ENCODE measurements at places on chromosomes 2 and 18. TPM values are rescaled to one million over a fixed set of nuclear protein-coding genes. Genes with fewer than 3 reads are reported as not detected.

COLEC12 gene
- total RNA-seq = 2.3 TPM

KCNG2 gene
- total RNA-seq = not detected

GRCh38 chr2:220341014-220341413 lies 713.6 kb downstream of the SLC4A3 start:
- no peaks in the 10 kb centered on the region for H3K27me3 ChIP-seq
- no peaks in the 10 kb centered on the region for H3K36me3 ChIP-seq
- H3K4me3 ChIP-seq = no peak overlapping the region

DNA sequence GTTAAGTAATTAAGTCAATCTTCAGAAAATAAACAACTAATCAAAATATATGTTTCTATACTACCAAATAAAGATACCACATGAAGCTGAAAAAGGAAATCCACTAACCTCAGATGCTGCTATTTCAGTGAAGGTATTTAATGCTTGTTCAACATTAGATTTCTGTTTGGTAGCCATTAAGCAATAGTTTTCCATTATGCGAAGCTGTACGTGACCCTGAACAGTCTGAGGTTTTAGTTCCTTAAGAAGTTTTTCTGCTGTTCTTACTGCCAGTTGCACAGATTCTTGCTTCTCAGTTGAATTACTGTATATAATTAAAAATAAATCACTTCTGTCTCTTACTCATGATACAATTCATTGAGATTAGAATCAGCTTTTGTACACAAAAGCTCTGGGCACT lies 65.4 kb downstream of the TTC21B start:
- no peak overlapping the region for H3K27ac ChIP-seq
- no peaks in the 10 kb centered on the region for H3K4me1 ChIP-seq
- no peak for DNase-seq

DNA sequence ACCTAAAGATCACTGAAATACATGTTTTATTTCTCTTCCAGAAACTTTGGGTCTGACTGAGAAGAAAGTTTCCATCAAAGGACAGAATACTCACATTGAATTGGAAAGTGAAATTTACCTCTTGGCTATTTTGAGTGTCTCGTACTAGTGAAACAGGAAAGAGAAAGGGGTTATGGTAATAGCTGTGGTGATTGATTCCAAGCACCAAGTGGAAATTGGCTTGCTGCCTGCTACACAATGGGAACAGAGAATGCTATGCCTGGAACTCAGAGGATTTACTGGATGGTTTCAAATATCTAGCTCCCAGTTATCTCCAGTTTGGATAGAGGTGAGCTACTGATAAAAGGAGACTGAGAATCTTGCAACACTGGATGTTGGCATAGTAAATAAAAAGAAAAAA lies 492.8 kb upstream of the FSIP2 start:
- DNase-seq = no peak
- no peak overlapping the region for H3K4me3 ChIP-seq

DNA sequence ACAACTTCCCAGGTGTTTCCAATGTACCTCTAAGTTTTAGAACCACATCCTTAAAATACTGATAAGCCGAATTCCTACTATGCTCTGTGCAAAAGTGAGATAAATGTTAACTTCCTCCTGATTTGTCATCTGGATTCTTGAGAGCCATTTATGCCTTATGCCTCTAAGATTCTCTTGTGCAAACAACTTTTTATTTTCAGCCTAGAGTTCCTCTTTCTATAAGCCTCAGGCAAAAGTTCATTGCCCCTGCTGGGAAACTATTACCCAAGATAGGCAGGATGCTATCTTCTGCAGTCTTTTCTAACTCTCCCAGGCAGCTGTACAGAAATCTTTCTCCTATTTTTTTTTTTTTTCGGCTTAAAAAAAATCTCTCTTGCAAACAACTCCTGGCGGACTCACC lies 216.1 kb downstream of the KCNJ3 start:
- no peak overlapping the region for H3K27ac ChIP-seq
- no peaks in the 10 kb centered on the region for H3K4me1 ChIP-seq
- H3K4me3 ChIP-seq = no peak overlapping the region
- H3K27me3 ChIP-seq = no peaks in the 10 kb centered on the region
- no peak for DNase-seq

- DNase-seq = peak; percentile 67
- H3K4me1 ChIP-seq = peaks cover 24% of the 10 kb centered on the region
- no peaks in the 10 kb centered on the region for H3K27me3 ChIP-seq
- H3K36me3 ChIP-seq = no peaks in the 10 kb centered on the region
Measured at GRCh38 chr2:46495231-46496030, 16.1 kb downstream of the TMEM247 start.
